Ovary (tissue), 10 donors: ENCODE measurements at places on chromosomes 12 and 14. TPM values are rescaled to one million over a fixed set of nuclear protein-coding genes. Genes with fewer than 3 reads are reported as not detected.

CFAP73 gene
- 3.2 TPM for total RNA-seq

ASIC1 gene
- 0.51 TPM for total RNA-seq

TEAD4 gene
- total RNA-seq: 4.4 TPM

NINJ2 gene
- 0.48 TPM for total RNA-seq

CORO1C gene
- total RNA-seq: 113 TPM

PTPRR gene
- 0.20 TPM for total RNA-seq

NFE2 gene
- total RNA-seq: 0.11 TPM

TAS2R46 gene
- total RNA-seq: 1.7 TPM

OTUB2 gene
- 1.1 TPM for total RNA-seq

DNA sequence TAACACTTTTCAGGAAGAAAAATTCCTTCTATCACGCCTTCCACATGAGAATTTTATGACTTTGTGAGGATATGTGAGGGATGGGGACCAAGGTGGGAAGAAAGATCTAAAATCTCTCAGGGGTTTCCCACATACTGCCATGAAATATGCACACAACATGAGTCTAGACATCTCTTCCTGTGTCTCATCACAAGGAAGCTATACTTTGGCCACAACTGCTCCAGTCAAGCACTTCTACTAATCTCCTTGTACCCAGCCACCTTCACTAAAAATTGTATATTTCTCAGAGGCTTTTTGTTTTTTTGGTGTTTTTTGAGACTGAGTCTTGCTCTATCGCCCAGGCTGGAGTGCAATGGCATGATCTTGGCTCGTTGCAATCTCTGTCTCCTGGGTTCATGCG lies 3.2 kb downstream of the OSBPL8 start:
- H3K36me3 ChIP-seq: no peaks in the 10 kb centered on the region
- no peak overlapping the region for H3K27ac ChIP-seq
- H3K27me3 ChIP-seq: no peaks in the 10 kb centered on the region
- no peak for DNase-seq
- H3K4me1 ChIP-seq: no peaks in the 10 kb centered on the region

DNA sequence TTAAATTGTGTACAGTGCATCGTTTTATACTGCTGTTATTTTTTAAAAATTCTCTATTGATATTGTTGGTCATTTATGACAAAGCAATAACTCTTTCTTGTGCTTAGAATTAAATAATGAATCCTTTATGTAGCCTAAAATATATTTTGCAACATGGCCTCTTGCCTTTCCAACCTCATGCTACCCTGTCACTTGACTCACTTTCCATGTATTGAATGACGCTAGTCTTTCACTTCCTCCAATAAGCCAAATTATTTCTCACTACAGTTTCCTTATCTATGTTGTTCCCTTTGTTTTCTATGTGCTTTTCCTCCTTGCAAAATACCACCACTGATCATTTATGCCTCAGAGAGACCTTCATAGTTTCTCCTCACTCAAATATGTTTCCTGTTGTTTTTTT lies 16.3 kb upstream of the EPYC start:
- H3K36me3 ChIP-seq: no peaks in the 10 kb centered on the region
- no peak for DNase-seq
- H3K4me1 ChIP-seq: peaks cover 2% of the 10 kb centered on the region

DNA sequence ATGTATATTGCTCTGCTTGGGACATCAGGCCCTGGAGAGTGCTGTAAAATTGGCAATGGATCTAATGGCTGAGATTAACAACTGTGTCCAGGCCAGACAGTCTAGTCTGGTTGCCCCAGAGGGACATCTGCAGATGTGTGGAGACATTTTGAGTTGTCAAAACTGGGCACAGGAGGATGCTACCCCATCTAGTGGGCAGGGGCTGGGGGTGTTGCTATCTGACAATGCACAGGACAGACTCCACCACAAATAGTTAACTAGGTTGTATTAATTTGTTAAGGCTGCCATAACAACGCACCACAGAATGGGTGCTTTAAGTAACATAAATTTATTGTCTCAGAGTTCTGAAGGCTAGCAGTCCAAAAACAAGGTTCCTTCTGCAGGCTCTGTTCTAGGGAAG lies 302.5 kb upstream of the AMIGO2 start:
- no peak for DNase-seq
- H3K36me3 ChIP-seq: no peaks in the 10 kb centered on the region
- no peaks in the 10 kb centered on the region for H3K27me3 ChIP-seq
- H3K4me1 ChIP-seq: no peaks in the 10 kb centered on the region

- no peak overlapping the region for H3K27ac ChIP-seq
- no peak overlapping the region for H3K4me3 ChIP-seq
- no peaks in the 10 kb centered on the region for H3K27me3 ChIP-seq
- H3K36me3 ChIP-seq: no peaks in the 10 kb centered on the region
Measured at GRCh38 chr14:91346838-91347173, 70.8 kb downstream of the CCDC88C start.

DNA sequence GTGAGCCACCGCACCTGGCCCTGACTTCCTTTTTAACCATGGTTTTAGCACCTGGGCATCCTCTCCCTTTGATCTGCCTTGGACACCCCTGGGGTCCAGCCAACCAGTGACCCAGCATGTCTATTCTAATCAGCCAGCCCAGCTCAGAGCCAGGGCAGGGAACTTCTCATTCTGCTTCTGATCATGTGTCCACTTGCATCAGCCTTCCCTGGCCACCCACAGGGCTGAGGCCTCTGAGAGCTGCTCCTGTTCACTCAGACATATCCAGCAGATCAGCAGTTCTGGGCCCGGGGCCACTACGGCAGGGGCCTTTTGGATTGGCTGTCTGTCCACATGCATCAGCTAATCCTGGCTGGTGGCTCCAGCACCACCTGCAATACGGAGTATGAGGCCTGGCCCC lies 117.9 kb upstream of the MAP1LC3B2 start:
- no peak for DNase-seq
- H3K4me3 ChIP-seq: no peak overlapping the region
- H3K36me3 ChIP-seq: no peaks in the 10 kb centered on the region
- H3K27ac ChIP-seq: no peak overlapping the region

- no peaks in the 10 kb centered on the region for H3K36me3 ChIP-seq
- H3K4me1 ChIP-seq: no peaks in the 10 kb centered on the region
- no peak overlapping the region for H3K4me3 ChIP-seq
- no peaks in the 10 kb centered on the region for H3K27me3 ChIP-seq
- DNase-seq: no peak
- no peak overlapping the region for H3K27ac ChIP-seq
Measured at GRCh38 chr12:69843608-69844007, 18.6 kb downstream of the MYRFL start.

- no peak overlapping the region for H3K4me3 ChIP-seq
- no peaks in the 10 kb centered on the region for H3K4me1 ChIP-seq
- H3K27me3 ChIP-seq: no peaks in the 10 kb centered on the region
- no peak for DNase-seq
- H3K27ac ChIP-seq: no peak overlapping the region
Measured at GRCh38 chr14:34369648-34370030, 92.4 kb downstream of the SPTSSA start.

- no peaks in the 10 kb centered on the region for H3K27me3 ChIP-seq
- H3K36me3 ChIP-seq: no peaks in the 10 kb centered on the region
- H3K4me3 ChIP-seq: no peak overlapping the region
- DNase-seq: no peak
- H3K4me1 ChIP-seq: no peaks in the 10 kb centered on the region
- no peak overlapping the region for H3K27ac ChIP-seq
Measured at GRCh38 chr12:122614839-122615238, 87.8 kb downstream of the KNTC1 start.

- no peak for DNase-seq
- H3K27me3 ChIP-seq: no peaks in the 10 kb centered on the region
- H3K4me3 ChIP-seq: no peak overlapping the region
- no peaks in the 10 kb centered on the region for H3K4me1 ChIP-seq
Measured at GRCh38 chr14:78586681-78587080, 416.5 kb downstream of the NRXN3 start.

GRCh38 chr14:37588956-37589714 lies 5.9 kb downstream of the FOXA1 start:
- DNase-seq: no peak
- peaks cover 3% of the 10 kb centered on the region for H3K4me1 ChIP-seq
- no peak overlapping the region for H3K4me3 ChIP-seq
- H3K27me3 ChIP-seq: peaks cover 5% of the 10 kb centered on the region
- no peak overlapping the region for H3K27ac ChIP-seq

DNA sequence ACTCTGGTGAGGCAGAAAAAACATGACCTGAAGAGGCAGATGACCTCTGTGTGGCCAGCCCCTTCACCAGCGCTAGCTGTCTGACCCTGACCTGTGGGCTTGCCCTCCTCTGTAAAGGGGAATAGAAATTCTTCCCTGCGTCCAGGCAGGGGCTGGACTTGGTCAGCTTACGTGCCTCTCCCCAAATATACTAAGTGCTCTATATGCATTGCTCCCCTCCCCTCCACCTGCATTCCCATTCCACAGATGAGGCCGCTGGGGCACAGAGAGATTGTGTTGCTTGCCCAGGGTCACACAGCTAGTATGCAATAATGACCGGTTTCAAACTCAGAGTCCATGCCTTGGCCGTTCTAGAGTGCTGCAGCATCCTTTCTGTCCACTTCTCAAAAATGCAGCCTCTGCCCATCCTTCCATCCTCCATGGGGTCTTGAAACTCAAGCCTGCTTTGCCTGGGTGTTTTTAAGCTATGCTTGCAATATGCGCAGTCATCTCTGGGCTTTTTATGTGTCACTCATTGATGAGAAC lies 303.9 kb downstream of the CACNA1C start:
- H3K4me3 ChIP-seq: no peak overlapping the region
- H3K27me3 ChIP-seq: no peaks in the 10 kb centered on the region
- no peaks in the 10 kb centered on the region for H3K36me3 ChIP-seq
- no peak for DNase-seq
- no peak overlapping the region for H3K27ac ChIP-seq
- no peaks in the 10 kb centered on the region for H3K4me1 ChIP-seq

GRCh38 chr12:67774983-67775587 lies 126.5 kb downstream of the DYRK2 start:
- no peak overlapping the region for H3K27ac ChIP-seq
- DNase-seq: no peak
- no peaks in the 10 kb centered on the region for H3K27me3 ChIP-seq
- no peak overlapping the region for H3K4me3 ChIP-seq

- no peak overlapping the region for H3K27ac ChIP-seq
- H3K36me3 ChIP-seq: no peaks in the 10 kb centered on the region
- H3K27me3 ChIP-seq: no peaks in the 10 kb centered on the region
- H3K4me3 ChIP-seq: no peak overlapping the region
Measured at GRCh38 chr12:129641926-129642325, 261.9 kb downstream of the TMEM132D start.

DNA sequence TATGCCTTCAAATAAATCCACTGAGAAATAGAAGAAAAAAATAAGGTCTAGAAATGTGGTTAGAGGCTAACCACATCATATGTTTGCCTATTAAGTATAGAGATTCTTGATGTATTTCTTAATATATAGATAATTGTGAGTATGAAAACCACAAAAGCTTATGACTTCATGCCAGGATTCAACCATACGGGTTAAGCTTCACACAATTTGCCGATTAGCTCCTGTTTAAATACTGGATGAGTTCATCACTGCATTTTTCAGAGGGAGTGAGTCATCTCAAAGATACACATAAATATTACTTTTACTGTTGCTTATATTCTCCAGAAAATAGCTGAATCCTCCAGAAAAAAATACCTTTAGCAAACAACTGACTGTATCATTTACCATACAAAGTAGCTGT lies 79.6 kb downstream of the RPL10L start:
- H3K4me3 ChIP-seq: no peak overlapping the region
- DNase-seq: no peak
- peaks cover 2% of the 10 kb centered on the region for H3K4me1 ChIP-seq

GRCh38 chr14:72679141-72679535 lies 214.8 kb downstream of the DPF3 start:
- no peak overlapping the region for H3K27ac ChIP-seq
- H3K27me3 ChIP-seq: no peaks in the 10 kb centered on the region
- no peak for DNase-seq
- H3K4me3 ChIP-seq: no peak overlapping the region
- H3K36me3 ChIP-seq: no peaks in the 10 kb centered on the region

DNA sequence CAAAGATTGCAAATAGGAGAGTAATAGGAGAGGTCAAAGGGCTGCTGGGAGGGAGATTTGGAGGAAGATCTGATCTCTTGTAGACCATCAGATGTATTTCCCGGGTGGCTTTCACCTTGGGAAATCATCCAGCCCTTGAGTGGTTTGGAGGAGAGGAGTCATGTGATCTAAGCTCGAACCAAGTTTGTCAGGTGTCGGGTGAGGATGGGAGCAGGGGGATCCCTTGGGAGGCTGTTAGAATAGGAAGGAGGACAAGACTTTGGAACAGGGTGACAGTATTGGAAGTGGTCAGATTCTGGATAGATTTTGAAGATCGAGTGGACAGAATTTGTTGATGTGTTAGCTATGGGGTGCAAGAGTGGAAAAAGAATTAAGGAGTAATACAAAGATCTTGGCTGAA lies 46.6 kb downstream of the C12orf75 start:
- no peak overlapping the region for H3K27ac ChIP-seq
- no peak overlapping the region for H3K4me3 ChIP-seq
- no peaks in the 10 kb centered on the region for H3K36me3 ChIP-seq
- no peaks in the 10 kb centered on the region for H3K4me1 ChIP-seq

GRCh38 chr14:49691031-49691430 lies 1.9 kb upstream of the KLHDC1 start:
- no peak overlapping the region for H3K4me3 ChIP-seq
- H3K4me1 ChIP-seq: peaks cover 8% of the 10 kb centered on the region
- no peaks in the 10 kb centered on the region for H3K27me3 ChIP-seq
- H3K27ac ChIP-seq: no peak overlapping the region

DNA sequence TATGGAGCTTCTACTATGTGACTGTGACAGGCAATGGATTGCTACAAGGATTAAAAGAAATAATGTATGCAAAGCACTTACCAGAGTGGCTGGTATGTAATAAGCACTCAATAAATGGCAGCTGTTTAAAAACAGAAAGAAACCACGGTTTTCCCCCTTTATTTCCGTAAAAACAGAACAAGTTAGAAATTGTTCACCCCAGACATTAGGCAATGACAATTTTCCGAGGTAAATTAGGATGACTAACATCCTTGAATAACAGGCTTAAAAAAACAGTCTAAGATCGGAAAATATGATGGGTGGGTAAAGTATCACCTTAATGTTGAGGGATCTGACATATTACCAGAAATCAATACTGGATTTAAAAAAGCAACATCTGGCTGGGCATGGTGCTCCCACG lies 20.9 kb upstream of the CNIH1 start:
- H3K4me1 ChIP-seq: no peaks in the 10 kb centered on the region
- DNase-seq: no peak
- H3K4me3 ChIP-seq: no peak overlapping the region
- H3K27me3 ChIP-seq: no peaks in the 10 kb centered on the region
- no peak overlapping the region for H3K27ac ChIP-seq

- peaks cover 3% of the 10 kb centered on the region for H3K4me1 ChIP-seq
- no peaks in the 10 kb centered on the region for H3K36me3 ChIP-seq
- no peak for DNase-seq
- no peaks in the 10 kb centered on the region for H3K27me3 ChIP-seq
Measured at GRCh38 chr14:30621354-30621939, 672 bp upstream of the SCFD1 start.
